ENCODE measurements at places on chromosomes 7 and 10.
A peak's percentile ranks its signal among the peaks of the same experiment; 100 is the strongest.

DNA sequence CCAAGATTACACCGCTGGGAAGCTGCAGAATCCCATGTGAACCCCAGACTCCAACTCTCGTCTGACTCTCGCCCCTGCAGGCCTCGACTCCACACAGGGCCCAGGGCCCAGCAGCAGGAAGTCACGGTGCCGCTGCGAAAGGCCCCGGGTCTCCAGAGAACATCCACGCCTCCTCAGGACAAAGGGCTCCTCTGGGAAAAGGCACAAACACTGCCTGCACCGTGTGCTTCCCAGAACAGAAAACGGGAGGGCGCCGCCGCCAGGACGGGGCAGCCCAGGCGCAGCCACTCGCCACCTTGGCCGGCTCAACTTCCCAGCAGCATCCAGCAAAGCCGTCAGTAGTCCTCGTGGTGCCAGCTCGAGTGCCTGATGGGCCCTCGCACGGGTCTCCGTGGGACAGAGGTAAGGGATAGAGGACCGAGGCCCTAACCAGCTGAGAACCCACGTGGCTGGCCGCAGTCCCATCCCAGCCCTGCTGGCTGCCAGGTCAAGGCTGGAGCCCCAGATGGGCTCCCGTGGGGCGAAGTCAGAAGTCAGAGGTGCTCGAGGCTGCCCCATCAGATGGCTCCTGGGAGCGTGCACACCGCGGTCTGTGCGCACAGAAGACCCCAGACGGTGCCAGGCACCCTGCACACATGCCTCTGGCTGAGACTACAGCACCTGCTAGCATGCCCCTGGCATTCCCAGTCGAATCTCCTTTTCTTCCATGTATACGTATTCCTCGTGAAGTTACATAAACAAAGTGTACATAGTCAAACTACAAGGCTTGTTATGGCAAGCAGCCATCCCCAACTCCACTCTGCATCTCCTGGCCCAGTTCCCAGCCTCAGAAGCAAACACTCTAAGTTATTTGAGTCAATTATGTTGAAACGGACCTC lies 60.2 kb downstream of the MAD1L1 start:
- DNase-seq, result peak; percentile 94

GRCh38 chr10:13708256-13708990 lies 121.7 kb downstream of the PRPF18 start:
- DNase-seq, result no peak

- DNase-seq, result no peak
Measured at GRCh38 chr7:117071551-117071950, 118.2 kb downstream of the ST7 start.

- DNase-seq, result peak; percentile 29
Measured at GRCh38 chr10:110420401-110421193, 77.1 kb upstream of the DUSP5 start.

GRCh38 chr7:37112876-37113275 lies 335.8 kb downstream of the ELMO1 start:
- DNase-seq, result no peak

DNA sequence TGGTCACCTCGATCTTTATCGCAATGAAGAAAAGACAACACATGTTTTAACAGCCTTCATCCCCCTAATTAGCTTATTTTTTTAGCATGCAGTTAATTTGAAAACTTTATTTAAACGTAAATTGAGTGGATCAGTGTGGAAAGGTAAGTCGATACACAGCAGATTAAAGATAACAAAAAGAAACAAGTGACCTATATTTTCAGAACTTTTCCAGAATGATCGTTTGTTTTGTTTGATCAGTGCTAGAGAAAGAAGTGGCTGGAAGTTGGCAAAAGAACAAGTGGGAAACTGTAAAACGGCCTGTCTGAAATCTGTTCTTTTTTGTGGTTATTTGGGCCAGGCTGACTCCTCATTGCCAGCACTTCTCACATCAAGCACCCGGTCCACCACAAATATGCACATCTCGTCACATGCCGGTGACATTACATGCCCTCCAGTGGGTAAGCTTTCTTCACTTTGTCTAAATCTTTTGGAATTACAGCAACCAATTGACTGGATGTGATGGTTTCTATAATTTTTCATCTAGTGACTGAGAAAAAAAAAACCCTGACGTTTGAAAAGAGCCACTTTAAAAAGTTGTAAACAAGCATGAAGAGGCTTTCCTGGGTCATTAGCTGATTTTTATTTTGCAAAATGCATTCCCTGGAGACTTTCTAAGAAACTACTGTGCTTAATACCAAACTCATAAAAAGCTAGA lies 33.2 kb downstream of the C7orf33 start:
- peak; percentile 61 for DNase-seq

DNA sequence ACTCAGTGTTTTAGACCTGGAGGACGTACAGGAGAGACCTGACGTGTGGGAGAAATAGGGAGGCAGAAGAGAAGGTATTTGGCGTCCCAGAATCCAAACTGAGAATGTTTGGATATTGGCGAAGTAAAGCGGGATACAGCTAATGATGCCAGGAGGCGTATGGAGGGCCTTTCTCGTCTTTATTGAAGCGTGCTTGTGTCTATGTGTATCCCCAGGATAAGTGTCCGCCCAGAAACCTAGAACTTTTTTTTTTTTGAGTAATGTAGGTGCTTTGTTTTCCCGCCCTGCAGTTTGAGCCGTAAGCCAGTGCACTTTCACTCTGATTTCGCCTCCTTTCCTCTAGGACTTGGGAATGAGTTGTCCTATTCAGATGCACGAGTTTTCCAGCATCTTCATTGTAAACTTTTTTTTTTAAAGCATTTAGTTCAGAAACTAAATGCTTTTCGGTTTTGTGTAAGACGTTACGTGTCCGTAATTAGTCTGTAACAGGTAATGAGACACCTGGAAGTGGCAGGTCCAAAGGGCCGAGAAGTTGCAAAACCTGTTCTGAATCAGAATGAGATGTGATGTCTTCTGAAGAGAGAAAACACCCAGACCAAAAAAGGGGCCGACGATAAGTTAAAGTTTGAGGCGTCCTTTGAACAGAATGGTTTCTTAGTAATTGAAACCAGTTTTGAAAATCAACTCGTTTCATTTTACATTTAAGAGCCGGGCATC lies 746 bp downstream of the ARL5B start:
- DNase-seq, result no peak

GRCh38 chr10:11881477-11882417 lies 58.6 kb downstream of the PROSER2 start:
- no peak for DNase-seq

- DNase-seq, result no peak
Measured at GRCh38 chr10:128429835-128430513, 303.8 kb upstream of the MKI67 start.

GRCh38 chr10:123204127-123204461 lies 49.9 kb downstream of the BUB3 start:
- DNase-seq, result no peak

- no peak for DNase-seq
Measured at GRCh38 chr7:150451833-150452461, 1.5 kb downstream of the GIMAP8 start.

- no peak for DNase-seq
Measured at GRCh38 chr7:69907720-69908119, 309.4 kb downstream of the AUTS2 start.

- no peak for DNase-seq
Measured at GRCh38 chr10:75335983-75336382, 65.6 kb downstream of the ZNF503 start.

GRCh38 chr10:120456626-120457430 lies at the start of gene PLPP4:
PLPP4 (plus strand) TSS chr10:120457227; CDS start chr10:120457306, 79 bp downstream.
- DNase-seq, result peak; percentile 58

- peak; percentile 19 for DNase-seq
Measured at GRCh38 chr10:116866987-116867595, 17.8 kb downstream of the ENO4 start.

GRCh38 chr7:87375662-87376435 lies 30.4 kb downstream of the CROT start:
- no peak for DNase-seq

- DNase-seq, result no peak
Measured at GRCh38 chr10:23270531-23270930, 74.1 kb downstream of the C10orf67 start.

DNA sequence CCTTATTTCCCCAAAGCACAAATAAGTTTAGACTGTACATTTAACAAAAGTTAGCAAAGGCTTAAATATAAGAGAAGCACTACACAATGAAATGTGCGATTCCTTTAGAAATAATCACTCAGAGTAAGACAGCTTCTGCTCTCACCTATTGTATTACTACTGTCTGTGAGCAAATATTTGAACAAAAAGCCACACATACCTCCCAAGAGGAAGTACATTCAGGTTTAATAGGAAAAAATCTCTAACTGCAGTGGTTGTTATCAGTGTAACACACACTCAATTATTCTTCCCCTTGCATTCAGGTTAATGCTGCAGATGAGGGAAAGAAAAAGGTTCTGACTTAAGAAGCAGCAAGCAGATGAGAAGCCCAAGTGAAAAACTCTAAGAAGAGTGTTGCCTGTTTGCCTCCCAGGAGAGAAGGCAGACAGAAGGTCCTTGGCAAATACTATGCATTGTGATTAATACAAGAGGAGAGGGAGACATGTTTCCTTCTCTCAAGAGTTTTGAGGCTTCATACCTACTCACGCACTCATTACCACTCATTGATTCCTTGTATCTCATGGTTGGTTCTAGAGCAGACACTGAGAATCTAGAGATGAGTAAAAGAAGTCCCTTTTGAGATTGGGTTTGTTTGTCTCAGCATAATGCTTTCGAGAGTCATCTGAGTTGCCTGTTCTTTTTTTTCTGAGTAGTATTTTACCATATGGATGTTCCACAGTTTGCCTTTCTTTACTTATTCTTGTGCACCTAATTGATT lies 13.6 kb downstream of the GIMAP4 start:
- no peak for DNase-seq

DNA sequence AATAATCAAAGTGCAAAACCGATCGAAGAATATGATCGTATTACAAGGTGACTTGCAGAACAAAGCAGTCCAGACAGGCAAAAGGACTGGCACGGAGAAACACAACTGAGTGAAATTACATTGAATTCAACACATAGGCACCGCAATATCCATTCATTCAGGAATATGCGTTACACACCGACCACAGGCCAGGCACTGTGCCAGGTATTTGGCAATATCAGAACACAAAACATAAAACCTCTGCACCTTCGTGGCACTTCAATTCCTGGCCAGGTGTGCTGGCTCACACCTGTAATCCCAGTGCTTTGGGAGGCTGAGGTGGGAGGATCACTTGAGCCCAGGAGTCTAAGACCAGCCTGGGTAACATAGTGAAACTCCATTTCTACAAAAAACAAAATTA lies 187.9 kb downstream of the DIP2C start:
- no peak for DNase-seq

DNA sequence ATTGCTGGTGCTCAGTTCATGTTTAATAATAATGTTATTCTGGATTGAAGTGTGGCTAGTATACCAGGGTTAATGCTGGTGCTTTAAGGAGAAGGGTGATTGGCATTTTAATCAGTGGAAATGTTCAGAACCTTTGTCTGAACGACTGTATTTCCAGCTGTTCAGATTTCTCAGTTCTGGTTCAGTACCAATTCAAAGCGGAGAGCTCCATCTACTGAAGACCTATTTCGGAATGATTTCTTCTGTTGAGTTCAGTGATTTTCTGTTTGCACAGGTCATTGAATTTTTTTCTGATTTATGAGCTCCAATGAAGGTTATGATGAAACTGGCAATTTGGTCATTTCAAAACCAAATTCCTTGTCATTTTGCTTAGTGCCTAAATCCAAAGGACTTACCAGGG lies 160.1 kb downstream of the EXOC4 start:
- DNase-seq, result no peak

- DNase-seq, result no peak
Measured at GRCh38 chr10:122333037-122333436, 41.5 kb upstream of the PLEKHA1 start.

- peak; percentile 71 for DNase-seq
Measured at GRCh38 chr7:41918597-41918996, 215.7 kb upstream of the INHBA start.

DNA sequence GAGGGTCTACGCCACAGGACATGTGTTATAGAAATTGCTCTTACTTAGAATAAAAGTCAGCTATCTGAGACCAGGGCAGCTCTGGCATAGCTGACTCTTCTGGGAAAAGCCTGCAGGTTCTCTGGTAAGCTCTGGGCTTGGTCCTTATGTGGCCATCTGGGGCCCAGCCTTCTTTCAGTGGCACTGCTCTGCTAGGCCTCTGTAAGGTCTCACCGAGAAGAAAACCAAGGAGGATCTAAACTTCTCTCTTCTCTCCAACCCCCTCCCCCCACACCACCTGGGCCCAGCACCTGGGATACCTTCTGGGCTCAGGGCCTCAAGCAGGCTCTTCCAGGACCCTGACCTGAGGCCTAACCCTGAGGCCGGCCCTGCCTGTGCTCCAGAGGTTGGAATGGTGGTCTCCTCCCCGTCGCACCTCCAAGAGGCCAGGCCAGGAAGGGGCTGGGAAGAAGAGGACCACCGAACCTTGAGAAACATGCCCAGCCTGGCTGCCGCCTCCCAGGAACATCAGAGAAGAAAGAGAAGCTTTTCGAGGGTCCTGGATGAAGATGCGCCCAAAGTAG lies 323.6 kb downstream of the GFRA1 start:
- no peak for DNase-seq

DNA sequence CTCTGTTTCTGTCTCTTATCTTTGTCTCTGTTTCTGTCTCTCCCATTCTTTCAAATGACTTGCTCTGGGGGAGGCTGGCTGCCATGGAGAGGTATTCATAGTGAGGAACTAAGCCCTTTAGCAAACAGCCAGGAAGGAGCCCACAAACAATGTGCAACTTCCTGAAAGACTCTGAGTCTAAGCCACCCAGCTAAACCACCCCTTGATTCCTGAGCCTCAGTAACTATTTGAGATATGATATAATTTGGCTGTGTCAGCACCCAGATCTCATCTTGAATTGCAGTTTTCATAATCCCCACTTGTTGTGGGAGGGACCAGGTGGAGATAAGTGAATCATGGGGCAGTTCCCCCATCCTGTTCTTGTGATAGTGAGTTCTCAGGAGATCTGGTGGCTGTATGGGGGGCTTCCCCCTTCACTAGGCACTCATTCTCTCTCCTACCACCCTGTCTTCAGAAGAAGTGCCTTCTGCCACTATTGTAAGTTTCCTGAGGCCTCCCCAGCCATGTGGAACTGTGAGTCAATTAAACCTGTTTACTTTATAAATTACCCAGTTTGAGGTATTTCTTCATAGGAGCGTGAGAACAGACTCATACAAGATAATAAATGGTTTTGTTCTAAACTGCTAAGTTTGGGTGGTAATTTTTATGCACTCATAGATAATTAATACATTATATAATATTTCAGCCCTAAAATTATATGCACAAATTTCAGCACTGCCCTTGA lies 121.2 kb upstream of the FOXP2 start:
- no peak for DNase-seq

GRCh38 chr10:20885678-20886077 lies 11.4 kb downstream of the NEBL start:
- DNase-seq, result no peak

DNA sequence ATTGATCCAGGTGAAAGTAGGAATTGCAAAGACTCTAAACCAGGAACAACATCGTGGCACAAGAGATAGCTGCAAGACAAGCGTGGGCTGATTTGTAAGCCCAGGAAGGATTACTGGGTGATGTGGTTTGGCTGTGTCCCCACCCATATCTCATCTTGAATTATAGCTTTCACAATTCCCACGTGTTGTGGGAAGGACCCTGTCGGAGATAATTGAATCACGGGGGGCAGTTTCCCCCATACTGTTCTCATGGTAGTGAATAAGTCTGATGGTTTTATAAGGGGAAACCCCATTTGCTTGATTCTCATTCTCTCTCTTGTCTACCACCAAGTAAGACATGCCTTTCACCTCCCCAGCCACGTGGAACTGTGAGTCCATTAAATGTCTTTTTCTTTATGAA lies 59.5 kb downstream of the ST8SIA6 start:
- no peak for DNase-seq

Measured in fibroblast of skin of abdomen (primary cell).